ENCODE measurements at places on chromosomes 2 and 18. TPM values are rescaled to one million over a fixed set of nuclear protein-coding genes. Genes with fewer than 3 reads are reported as not detected.

Gene C1QL2
- total RNA-seq: not detected

Gene SNRNP27
- 55.5 TPM for total RNA-seq

Gene FAM168B
- total RNA-seq: 64.6 TPM

Gene LRP2
- total RNA-seq: not detected

- H3K4me3 ChIP-seq: no peak overlapping the region
- H3K27ac ChIP-seq: no peak overlapping the region
- H3K27me3 ChIP-seq: no peaks in the 10 kb centered on the region
- no peaks in the 10 kb centered on the region for H3K36me3 ChIP-seq
- no peaks in the 10 kb centered on the region for H3K4me1 ChIP-seq
Measured at GRCh38 chr2:46690825-46691224, 211.5 kb downstream of the TMEM247 start.

DNA sequence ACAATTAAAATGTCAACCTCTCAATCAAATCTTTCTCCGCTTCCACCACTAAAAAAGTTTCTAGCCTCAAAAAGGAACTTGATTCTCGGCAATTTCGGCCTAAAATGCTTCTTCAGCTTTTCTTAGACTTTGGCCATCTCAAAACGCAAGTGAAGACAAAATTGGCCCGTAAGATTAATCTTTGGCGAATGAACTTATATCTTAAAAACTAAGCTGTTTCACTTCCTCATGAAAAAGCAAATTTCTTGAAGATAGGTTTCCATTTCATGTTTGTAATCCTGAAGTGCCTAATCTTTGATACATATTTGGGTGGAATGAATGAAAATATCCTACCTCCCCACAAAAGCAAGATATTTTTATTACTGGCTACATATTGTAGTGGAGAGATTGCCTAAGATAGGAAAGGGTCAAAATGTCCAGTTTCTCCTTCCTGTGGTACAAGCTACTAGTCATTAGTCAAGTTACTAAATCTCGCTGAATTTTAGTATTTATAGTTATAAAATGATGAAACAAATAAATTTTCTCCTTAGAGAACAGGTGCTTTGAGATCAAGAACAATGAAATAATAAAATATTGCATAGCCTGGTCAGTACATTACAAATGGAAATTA, 85.4 kb upstream of the ZEB2 start:
- no peak overlapping the region for H3K4me3 ChIP-seq
- no peak for DNase-seq
- no peaks in the 10 kb centered on the region for H3K36me3 ChIP-seq
- no peak overlapping the region for H3K27ac ChIP-seq
- no peaks in the 10 kb centered on the region for H3K27me3 ChIP-seq

GRCh38 chr18:13579874-13580273, 146.5 kb downstream of the FAM210A start:
- H3K4me1 ChIP-seq: peaks cover 38% of the 10 kb centered on the region
- no peak overlapping the region for H3K27ac ChIP-seq
- no peaks in the 10 kb centered on the region for H3K27me3 ChIP-seq
- no peak overlapping the region for H3K4me3 ChIP-seq
- H3K36me3 ChIP-seq: no peaks in the 10 kb centered on the region

Measured in heart right ventricle (tissue), 16 donors.